Stimulated activated CD4-positive, alpha-beta T cell treated with anti-CD3 and anti-CD28 coated beads, Interleukin-1b, Interleukin-23, amount 100 ng/mL, for 24 hours (primary cell): ENCODE measurements at places on chromosomes 2 and 18.

- DNase-seq, result no peak
Observed at GRCh38 chr2:120678926-120679325, 56.7 kb upstream of the GLI2 start.

GRCh38 chr18:67652288-67652687 lies 135.8 kb upstream of the DSEL start:
- DNase-seq, result no peak

DNA sequence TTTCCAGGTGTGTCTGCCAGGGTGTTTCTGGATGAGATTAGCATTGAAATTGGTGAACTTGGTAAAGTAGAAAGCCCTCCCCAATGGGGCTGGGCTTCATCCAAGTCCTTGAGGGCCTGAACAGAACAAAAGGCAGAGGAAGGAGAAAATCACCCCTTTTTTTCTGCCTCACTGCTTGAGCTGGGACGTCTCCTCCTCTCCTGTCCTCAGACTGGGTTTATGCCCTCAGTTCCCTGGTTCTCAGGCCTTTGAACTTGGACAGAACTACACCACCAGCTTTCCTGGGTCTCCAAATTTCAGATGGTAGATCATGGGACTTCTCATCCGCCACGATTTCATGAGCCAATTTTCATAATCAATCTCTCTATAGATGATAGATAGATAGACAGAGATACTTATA lies 53.7 kb upstream of the BIN1 start:
- no peak for DNase-seq

DNA sequence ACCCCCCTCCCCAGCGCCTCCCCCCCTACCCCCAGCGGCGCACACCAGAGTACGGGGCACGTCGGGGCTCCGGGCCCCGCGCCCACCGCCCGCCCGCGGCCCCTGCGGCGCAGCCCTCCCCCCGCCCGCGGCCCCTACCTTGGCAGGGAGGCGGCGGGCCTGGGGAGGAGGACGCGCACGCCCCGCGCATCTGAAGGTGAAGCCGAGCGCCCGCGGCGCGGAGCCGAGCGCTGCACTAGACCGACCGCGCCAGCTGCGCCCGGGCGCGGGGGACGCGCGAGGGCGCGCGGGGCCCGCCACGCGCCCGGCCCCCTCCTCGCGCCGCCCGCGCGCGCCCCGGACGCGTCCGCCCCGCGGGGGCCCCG lies at the start of gene ZNF516:
TSS of gene ZNF516 (minus strand) at position 237 of the 365 bp plus-strand sequence. CDS start 52,188 bp downstream, outside the sequence.
- DNase-seq, result no peak

GRCh38 chr2:36058953-36059352 lies 296.6 kb upstream of the CRIM1 start:
- no peak for DNase-seq

GRCh38 chr2:238108423-238109183 lies 8.5 kb downstream of the ESPNL start:
- DNase-seq, result no peak

- DNase-seq, result no peak
Observed at GRCh38 chr2:215635071-215635787, 199.4 kb upstream of the FN1 start.

DNA sequence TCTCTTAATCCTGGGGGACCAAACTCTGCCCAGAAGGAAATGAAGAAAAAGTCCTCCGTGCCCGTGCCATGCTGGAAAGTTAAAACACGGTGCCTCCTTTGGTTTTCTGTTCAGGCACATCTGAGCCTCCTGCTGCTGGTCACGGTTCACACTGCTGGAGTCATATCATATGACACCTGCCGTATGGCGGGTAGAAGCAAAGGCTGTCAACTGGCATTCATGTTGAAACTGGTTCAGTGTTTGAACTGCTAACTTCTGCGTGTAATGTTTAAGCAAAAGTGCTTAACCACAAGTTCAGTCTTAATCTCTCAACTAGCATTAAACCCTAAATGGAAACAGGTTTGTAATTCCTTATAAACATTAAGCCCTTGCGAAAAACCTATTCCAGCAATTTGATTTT lies 3.1 kb downstream of the STK39 start:
- DNase-seq, result peak; percentile 39

DNA sequence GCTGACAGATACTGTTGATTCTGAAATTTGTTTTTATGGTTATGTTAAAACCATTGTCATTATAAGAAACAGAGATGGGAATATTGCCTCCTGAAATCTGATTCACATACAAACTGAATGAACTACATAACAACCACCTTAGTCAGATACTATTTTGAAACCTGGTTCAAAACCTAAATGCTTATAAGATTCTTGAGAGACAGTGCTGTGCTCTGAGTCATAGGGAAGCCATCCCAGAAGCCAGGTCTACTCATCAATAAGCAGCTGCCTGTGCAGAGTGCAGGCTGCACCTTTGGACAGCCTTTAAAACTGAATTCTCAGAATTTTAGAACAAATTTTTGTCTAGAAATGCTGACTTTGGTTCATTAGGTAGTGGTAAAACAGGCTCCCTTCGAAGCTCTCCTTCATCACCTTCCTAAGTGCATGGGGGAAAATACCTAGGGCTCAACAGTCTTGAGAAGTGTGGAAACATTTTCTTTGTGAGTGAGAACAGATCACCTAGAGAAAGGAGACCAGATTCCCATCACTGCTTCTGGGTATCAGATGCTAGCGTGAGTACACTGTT lies at the start of gene SERPINB7:
TSS of gene SERPINB7 (plus strand) at position 253 of the 565 bp plus-strand sequence. CDS start 6,955 bp downstream, outside the sequence.
- DNase-seq, result no peak

- DNase-seq, result no peak
Observed at GRCh38 chr2:114405247-114406116, 37.0 kb upstream of the DPP10 start.

DNA sequence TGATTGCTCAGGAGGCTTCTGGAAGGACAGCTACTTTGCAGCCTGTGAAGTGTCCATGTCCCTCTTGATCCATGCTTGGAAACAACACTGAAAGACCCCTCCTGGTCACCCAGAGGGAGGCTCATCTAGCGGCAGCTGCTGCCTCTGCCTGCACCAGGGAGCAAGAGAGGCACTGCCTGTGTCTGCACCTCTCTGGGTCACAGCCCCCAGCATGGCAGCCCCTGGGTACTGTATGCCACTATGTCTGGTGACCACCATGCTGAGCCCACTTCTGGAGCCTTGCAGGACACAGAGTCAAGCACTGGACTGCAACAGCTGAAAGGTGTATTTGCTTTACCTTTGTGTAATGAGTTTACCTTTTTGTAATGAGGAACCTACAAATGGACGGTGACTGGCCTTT lies 186.3 kb upstream of the MYT1L start:
- DNase-seq, result no peak

- no peak for DNase-seq
Observed at GRCh38 chr18:76754351-76754750, 68.0 kb upstream of the ZNF236 start.

- no peak for DNase-seq
Observed at GRCh38 chr2:146952696-146953095, 892.1 kb upstream of the ACVR2A start.

DNA sequence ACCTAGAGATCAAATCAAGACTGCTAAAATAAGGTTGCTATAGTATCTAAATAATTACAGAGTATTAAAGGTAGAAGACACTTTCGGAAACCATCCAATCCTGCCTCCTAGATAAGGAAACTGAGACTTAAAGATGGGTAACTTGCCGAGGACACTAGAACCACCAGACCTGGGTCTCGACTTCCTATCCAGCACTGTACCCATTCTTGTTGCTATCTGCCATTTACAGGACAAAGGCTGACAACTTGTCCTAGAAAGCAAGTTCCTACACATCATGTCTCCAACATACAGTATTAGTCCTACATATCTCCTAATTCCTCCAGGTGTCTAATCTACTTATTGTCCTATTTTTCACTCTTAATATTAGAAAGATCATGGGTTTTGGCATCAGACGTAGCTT lies 37.7 kb downstream of the TRAK2 start:
- no peak for DNase-seq

- DNase-seq, result no peak
Observed at GRCh38 chr2:24731923-24732322, 61.3 kb downstream of the PTRHD1 start.

DNA sequence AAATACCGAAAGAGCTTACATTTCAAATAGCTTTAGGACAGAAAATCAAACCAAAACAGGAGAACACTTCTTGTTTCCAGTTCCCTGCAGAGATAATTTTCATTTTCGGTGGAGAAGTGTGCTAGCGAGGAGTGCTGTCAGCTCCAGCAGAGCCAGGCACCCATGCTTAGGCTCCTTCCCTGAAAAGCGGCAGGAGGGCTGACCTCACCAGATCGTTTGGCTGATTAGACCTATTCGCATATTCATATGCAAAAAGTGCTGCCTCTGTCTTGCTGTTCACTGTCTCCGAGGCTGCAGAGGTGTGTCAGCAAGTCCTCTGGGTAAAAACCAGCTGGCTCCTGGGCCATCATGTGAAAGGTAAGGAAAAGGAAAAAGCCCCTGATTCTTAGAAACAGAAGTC lies 225.8 kb upstream of the COPS8 start:
- DNase-seq, result no peak

- DNase-seq, result no peak
Observed at GRCh38 chr2:239385096-239386000, 15.5 kb downstream of the HDAC4 start.

- DNase-seq, result no peak
Observed at GRCh38 chr2:7269106-7269643, 352.0 kb downstream of the RNF144A start.

GRCh38 chr2:223315813-223316212 lies 263.8 kb downstream of the KCNE4 start:
- DNase-seq, result no peak
